DND-41 (cell line): ENCODE measurements at places on chromosomes 7 and 10.

- no peak for DNase-seq
Measured at GRCh38 chr10:115710136-115710535, 562.9 kb downstream of the GFRA1 start.

GRCh38 chr7:107708956-107709355 lies 35.0 kb upstream of the CBLL1 start:
- no peak for DNase-seq

- no peak for DNase-seq
Measured at GRCh38 chr10:127276794-127277462, 80.5 kb upstream of the INSYN2A start.

GRCh38 chr10:77581738-77582137 lies 55.9 kb downstream of the KCNMA1 start:
- DNase-seq = no peak

DNA sequence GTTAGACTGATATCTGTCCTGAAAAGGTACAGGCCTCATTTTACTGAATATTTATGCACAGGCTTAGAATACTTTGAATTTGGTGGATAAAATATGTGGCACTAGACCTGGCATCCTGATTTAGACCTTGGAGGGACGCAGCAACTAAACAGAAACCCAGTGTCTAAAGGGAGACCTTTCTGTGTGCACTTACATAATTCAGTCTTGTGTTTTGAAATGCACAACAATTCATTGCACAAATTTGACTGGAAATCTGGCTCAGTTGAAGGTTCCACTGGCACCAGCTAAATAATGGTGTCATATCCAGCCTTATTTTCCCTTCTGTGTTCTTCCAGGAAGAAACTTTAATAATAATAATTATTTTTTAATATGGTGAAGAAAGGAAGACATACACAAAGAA lies 142.1 kb downstream of the SND1 start:
- no peak for DNase-seq

DNA sequence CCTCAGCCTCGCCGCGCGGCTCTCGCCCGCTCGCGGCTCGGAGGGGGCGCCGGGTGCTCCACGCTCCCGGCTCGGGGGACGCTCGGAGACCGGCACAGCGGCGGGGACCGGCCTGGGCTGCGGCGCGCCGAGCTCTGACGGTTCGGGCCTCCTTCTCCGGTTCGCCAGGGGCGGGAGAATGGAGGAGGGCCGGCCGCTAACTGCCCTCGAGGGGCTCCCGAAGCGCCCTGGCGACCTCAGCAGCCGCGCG lies 232 bp upstream of the GRID1 start:
- DNase-seq = no peak
